ENCODE measurements at places on chromosomes 3 and 15.
A peak's percentile ranks its signal among the peaks of the same experiment; 100 is the strongest.

DNA sequence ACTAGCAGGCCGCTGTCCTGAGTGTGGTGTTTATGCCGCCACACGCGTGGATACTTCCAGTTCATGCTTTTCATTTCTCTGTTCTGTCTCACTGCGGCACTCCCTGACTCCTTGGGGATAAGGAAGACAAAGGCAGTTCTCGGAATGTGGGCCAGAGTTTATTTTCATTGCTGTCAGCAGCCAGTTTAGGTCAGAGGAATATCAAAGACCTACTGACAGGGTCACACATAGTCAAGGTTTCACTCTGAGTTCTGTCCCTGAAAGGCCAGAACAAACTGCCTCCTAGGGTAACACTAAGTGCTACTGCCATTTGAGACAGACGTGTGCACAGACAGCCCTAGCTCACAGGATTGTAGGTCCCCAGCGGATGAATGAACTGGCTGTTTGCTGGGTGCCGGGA, 27.3 kb upstream of the SPTBN5 start:
- no peak for DNase-seq

- DNase-seq = no peak
These were observed 12.9 kb downstream of the ISL2 start for GRCh38 chr15:76349301-76350070.

DNA sequence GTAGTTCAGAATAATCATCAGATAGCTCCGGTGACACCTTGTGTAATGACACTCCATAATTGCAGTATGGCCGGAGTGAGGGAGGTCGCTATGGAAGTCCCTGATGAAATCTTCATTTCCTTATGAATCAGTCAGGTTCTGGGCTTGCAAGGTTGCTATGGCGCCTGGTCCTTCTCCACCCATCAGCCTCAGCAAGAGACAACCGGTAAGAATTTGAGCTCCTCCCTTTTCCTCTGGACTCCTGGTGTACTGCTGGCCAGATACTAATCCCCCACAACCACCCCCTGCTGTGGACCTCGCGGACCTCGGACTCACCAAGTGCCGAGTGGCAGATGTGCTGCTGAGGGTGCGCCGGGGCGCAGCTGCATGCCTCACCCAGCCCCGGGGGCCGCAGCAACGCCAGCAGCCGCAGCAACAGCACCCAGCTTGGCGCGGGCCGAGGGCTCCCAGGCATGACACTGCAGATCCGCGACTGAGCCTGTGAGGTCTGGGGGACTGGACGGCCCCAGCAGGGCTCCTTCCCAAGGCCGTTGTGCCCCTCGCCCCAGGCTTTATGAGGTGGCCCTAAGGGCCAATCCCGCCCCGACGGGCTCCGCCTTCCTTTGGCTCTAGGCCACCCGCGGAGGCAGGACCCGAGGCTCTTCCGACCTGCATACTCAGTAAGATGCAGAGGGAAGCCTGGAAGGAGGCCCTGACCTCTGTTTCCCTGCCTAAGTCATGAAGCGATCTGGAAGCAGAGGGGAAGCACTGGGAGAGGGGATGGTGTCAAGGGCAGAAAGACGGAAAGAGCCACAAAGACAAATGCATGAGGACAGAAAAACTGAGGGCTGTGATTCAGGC, at the start of gene TIMP4:
TSS of gene TIMP4 (minus strand) at position 526 of the 840 bp plus-strand sequence. CDS start at position 454, 72 bp downstream.
- peak; percentile 89 for DNase-seq

- DNase-seq = no peak
These were observed 5.9 kb upstream of the NDUFAF1 start for GRCh38 chr15:41408234-41408641.

DNA sequence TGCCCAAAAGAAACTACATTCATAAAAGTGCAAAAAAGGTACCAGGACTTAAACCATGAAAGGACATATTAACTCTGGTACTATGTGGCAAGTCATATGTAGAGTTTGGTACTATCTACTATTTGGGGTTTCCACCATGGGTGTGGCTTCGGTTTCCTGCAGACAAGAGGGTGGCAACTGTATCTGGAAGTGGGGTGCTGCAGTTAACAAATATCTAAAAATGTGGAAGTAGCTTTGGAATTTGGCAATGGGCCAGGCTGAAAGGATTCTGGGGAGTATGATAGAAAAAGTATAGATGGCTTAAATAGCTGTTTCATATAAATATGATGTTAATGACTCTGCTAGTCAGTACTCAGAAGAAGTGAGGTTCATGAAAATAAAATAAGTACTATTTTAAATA, 44.0 kb downstream of the PLSCR2 start:
- no peak for DNase-seq

GRCh38 chr3:122961146-122961545, 66.4 kb downstream of the SEMA5B start:
- no peak for DNase-seq

GRCh38 chr15:40854161-40854560, 10.3 kb downstream of the SPINT1 start:
- DNase-seq = no peak

- no peak for DNase-seq
These were observed 188.3 kb downstream of the PLCH1 start for GRCh38 chr3:155556531-155556930.

- no peak for DNase-seq
These were observed 112.0 kb upstream of the RPL32 start for GRCh38 chr3:12953201-12953995.

DNA sequence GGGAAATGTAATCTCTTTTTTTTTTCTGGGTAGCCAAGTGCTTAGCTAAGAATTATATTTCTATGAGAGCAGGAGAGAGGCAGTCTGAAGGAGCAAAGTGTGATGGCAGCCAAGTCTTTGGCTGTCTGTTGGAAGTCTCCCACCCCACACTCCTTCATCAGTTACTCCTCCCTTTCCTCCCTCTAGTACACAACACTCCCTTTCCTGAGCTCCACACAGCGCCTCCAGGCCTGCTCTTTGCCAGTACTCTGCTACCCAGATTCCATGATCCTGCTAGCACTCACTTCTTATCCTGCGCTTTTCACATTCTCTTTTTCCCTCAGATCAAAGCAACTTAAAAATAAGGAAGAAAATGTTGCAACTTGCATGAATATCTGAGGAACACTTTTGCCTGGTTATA, 37.4 kb upstream of the SNRK start:
- DNase-seq = no peak

DNA sequence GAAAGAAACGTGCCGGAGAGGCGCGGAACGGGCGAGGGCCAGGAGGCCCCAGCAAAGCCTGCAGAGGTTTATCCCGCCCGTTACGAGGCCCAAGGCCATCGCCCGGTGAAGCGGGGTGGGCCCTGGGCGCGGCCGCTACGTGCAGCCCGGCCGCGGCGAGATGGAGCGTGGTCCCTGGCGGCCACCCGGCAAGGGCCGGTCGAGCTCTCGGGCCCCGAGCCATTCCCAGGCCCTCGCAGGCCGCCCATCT, 1.1 kb downstream of the PKM start:
- no peak for DNase-seq

- DNase-seq = no peak
These were observed 489.9 kb downstream of the SOX2 start for GRCh38 chr3:182201456-182202168.

GRCh38 chr3:53420831-53421230, 73.5 kb upstream of the DCP1A start:
- DNase-seq = no peak
